Suprapubic skin (tissue), 4 donors: ENCODE measurements at places on chromosomes 1 and 21. TPM values are rescaled to one million over a fixed set of nuclear protein-coding genes. Genes with fewer than 3 reads are reported as not detected.

The AMY2A gene
- not detected for total RNA-seq

The NOS1AP gene
- 3.0 TPM for total RNA-seq

The BGLAP gene
- total RNA-seq: not detected

The CFAP45 gene
- 2.0 TPM for total RNA-seq

The L1TD1 gene
- not detected for total RNA-seq

The SIPA1L2 gene
- 22.5 TPM for total RNA-seq

The COL24A1 gene
- total RNA-seq: 0.32 TPM

The RCAN1 gene
- 8.7 TPM for total RNA-seq

The AIM2 gene
- total RNA-seq: not detected

DNA sequence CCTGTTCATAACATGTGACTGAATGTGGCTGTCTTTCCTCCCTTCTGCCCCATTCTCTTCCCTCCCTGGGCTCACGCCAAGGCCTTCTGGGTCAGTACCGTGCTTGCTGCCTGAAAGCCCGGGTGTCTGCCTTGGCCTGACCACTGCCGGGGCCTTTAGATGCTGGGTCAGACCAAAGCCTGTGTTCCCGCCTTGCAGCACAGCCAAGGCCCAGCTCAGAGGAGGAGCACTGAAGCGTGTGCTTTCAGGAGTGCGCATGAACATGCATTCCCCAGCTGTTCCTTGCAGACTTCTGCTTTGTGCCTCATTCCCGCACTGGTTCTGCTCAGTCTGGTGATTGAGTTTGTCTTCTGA lies 27.0 kb upstream of the SARS1 start:
- DNase-seq: no peak

GRCh38 chr1:212030936-212031528 lies 4.3 kb downstream of the INTS7 start:
- no peak for DNase-seq

- DNase-seq: no peak
Observed at GRCh38 chr1:172778456-172779455, 119.9 kb downstream of the FASLG start.

GRCh38 chr1:32753532-32754316 lies 51.2 kb upstream of the SYNC start:
- peak; percentile 79 for DNase-seq

DNA sequence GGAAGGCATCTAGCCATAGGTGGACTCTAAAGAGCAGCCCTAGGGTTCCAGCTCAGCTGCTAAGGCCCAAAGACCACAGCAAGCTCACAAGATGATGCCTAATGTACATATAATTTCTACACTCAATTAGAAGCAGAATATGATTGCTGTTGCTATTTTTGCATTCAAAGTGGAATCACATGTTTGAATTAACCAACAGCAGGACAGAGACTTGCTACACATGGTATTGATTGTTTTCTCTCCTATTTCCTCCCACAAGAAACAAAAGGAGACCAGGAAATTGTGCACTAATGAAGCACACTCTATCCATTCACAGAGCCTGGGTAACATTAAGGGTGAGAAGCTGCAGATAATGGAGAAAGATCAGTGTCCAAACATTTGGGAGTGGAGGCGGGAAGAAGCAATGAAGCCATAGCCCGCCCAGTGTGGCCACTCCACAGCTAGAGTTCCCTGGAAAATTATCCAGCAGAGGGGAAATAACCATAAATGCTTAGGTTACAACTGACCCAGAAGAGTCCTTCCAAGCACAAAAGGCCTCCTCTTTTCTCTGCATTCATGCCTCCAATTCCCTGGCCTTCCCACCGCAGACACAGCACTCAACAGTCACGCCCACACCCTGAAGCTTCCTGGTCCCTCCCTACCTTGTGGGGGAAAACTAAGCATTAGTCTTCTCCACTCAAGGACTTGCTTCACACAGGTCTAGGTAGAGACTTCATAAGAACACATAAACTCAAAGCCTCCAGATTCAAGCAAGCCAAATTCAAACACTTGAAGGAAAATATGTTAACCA lies 7.5 kb downstream of the CNN3 start:
- DNase-seq: no peak

DNA sequence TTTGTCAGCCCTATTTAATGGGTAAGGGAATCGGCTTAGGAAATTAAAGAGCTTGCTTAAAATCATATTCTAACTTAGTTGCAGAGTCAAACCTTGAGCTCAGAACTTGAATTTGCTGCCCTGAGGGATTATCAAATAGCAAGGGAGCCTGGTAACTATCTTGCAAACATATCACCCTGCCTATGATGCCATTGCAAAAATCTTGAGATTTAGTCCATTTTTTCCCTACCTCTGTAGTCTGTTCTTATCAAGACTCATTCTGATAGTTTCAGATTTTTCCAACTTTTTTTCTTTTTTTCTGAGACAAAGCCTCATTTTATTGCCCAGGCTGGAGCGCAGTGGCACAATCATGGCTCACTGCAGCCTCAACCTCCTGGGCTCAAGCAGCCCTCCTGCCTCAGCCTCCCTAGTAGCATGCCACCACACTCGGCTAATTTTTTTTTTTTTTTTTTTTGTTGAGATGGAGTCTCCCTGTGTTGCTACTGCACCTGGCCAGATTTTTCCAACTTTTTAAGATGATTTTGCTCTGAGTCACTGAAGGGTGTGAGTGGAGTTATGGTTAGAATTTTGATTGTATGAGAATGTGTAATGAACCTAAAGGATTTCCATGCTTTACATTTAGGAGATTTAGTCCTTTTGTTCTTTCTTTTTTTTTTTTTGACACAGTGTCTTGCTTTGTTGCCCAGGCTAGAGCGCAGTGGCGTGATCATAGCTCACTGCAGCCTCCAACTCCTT lies 12.2 kb downstream of the SARS1 start:
- DNase-seq: no peak

DNA sequence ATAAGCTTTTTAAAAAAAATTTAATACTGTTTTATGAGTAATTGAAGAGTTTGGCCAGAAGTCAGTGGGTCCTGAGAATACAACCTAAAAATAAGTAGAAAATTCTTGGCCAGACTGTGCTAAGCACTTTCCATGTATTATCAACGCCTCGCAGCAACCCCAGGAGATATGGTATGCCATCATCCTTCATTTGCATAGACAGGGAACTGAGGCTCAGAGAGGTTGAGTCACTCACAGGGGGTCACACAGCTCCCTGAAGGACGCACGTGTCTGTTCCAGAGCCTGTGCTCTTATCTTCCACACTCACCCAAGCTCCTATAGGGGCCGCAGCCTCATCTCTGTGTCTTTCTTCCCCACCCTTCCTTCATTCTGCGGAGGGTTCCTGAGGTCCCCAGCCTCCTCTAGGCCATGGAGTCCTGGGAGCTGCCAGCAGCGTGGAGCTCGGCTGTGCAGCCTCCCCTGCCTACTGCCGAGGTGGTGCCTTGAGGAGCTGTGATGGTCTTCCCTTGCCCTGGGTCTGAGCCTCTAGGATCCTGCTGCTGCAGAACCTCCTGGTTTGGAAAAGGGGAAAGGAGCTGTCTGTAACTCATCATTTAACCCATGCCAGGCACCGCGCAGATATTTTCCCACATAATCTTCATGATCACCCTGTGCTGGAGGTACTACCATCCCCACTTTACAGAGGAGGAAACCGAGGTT lies 30.3 kb upstream of the ECE1 start:
- no peak for DNase-seq

GRCh38 chr1:74593887-74594866 lies 79.4 kb downstream of the ERICH3 start:
- DNase-seq: no peak

- no peak for DNase-seq
Observed at GRCh38 chr1:61724506-61724812, 482 bp downstream of the TM2D1 start.

DNA sequence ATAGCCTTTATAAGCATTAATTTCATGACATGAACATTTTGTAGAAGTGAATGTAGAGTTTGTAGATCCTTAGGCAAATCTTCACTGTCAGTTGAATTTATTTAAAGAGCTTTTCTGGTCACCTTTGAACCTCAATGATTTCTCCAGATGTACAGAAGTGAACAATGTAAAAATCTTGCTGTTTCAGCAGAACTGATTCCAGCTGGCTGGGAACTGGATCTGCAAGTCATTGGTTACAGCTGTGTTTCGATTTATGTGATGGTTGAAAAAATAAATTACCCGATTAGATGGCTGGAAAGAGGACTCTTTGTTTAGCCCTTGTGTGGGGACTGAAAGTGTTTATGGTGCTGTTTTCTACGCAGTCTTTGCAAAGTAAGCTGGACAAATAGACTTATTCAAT lies 849.8 kb downstream of the USP25 start:
- DNase-seq: no peak

DNA sequence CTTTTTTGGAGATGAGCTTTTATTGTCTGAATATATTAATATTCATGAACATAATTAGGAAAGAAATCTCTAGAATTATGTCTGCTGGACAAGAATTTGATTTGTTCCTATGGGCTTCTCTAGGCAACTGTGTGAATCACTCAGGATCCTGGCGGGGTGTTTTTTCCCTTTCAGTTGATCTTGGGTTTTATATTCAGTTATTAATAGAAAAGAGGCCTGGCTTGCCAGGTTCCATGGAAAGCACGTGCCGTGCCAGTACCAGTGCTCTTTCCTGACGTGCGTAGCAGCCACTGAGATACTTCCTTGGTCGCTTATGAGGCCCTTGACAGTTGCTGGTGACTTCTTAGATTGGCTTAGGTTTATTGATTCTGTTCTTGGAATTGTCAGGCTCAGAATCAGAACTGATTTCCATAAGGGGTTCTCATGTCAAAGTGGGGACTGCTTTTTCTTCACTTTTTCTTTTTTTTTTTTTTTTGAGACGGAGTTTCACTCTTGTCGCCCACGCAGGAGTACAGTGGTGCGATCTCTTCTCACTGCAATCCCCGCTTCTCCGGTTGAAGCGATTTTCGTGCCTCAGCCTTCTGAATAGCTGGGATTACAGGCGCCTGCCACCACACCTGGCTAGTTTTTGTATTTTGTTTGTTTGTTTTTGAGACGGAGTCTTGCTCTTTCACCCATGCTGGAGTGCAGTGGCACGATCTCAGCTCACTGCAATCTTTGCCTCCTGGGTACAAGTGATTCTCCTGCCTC lies 48.7 kb upstream of the KIF1B start:
- DNase-seq: no peak

GRCh38 chr21:26385721-26386120 lies 187.4 kb downstream of the CYYR1 start:
- DNase-seq: no peak

DNA sequence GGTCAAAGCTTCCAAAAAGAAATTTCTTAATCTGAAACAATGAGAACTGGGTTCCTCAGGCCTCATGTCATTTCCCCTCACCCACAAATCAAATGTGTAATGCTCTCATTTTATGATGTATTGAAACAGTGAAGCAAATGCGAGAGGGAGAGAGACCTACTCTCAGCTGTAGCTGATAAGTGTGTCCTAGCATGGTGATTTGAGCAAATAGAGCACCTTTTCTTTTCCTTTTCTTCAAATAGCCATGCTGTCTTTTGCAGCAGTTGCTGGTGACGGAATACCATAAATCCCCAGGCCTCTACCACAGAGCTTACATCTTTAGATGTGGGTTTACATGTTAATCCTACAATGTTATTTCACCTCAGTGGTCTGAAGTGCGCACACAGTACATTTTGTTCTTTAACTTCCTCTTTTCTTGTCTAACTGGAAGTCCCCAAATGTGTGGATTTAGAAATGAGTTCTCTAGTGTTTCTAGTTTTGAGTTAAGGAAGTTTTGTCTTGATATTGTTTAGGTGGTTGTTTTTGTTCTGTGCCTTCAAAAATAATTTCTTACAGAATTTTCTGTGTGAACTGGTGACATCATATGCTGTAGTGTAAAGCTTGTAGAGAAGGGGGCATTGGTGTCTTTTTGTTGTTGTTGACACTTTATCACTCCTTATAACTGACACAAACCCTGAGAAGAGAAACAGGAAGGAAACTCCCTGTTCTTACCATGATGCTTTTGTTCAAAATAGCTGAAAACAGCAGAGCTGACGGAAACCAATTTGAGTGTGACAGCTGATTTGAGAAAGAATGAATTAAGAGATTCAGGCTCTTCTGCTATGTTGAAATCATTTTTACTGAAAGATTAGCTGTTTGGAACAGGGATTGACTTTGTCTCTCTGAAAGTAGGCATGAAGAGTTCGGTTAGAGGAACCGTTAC lies 12.2 kb downstream of the SMAP2 start:
- DNase-seq: no peak

GRCh38 chr1:33143176-33143575 lies 38.7 kb downstream of the TRIM62 start:
- no peak for DNase-seq

GRCh38 chr1:3037281-3038040 lies 16.2 kb downstream of the ACTRT2 start:
- peak; percentile 70 for DNase-seq

- peak; percentile 54 for DNase-seq
Observed at GRCh38 chr1:41658431-41659158, 174.1 kb upstream of the EDN2 start.

- no peak for DNase-seq
Observed at GRCh38 chr1:42368096-42368795, 12.3 kb upstream of the RIMKLA start.

DNA sequence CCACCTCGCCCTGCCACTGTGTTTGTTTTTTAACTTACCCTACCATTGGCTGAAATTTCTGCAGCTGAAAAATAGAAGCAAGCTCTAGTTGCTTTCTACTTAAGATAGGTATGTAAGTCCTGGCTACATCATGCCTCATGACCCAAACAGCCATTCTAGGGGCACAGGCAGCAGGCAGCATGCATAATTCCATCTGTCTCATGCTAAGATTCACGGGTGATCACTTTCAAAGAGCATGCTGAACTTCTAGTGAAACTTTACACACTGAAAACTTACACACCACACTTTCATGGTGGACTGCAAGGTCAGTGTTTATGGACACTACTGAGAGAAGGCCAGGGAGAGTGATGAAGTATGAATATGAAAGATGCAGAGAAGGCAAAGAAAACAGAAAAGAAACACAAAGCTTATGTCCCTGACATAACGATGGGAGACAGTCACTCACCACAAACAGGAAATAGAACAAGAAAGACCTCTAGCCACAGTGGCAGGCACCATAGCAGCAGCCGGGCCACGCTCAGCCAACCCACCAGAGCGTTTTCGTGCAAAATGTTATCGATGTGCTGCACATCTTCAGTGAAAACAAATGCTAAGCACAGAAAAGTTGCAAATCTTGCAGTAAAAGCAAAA lies 102.3 kb upstream of the TIAM1 start:
- no peak for DNase-seq

GRCh38 chr1:185483664-185484450 lies 166.8 kb upstream of the IVNS1ABP start:
- no peak for DNase-seq

GRCh38 chr1:242219905-242220304 lies 221.0 kb upstream of the MAP1LC3C start:
- no peak for DNase-seq
